ENCODE measurements at places on chromosomes 11 and 22. TPM values are rescaled to one million over a fixed set of nuclear protein-coding genes. Genes with fewer than 3 reads are reported as not detected.

The LINC01488 gene
- not detected for total RNA-seq

The PATZ1 gene
- total RNA-seq = 18.6 TPM

- no peaks in the 10 kb centered on the region for H3K4me1 ChIP-seq
- no peak for DNase-seq
- H3K27me3 ChIP-seq = no peaks in the 10 kb centered on the region
- H3K36me3 ChIP-seq = no peaks in the 10 kb centered on the region
Observed at GRCh38 chr11:30172883-30173311, 57.9 kb upstream of the FSHB start.

The BAIAP2L2 gene
- total RNA-seq = 0.63 TPM

GRCh38 chr22:48076008-48076407, 1313.6 kb downstream of the TBC1D22A start:
- H3K36me3 ChIP-seq = no peaks in the 10 kb centered on the region
- peaks cover 5% of the 10 kb centered on the region for H3K4me1 ChIP-seq
- H3K27ac ChIP-seq = no peak overlapping the region
- H3K4me3 ChIP-seq = no peak overlapping the region
- DNase-seq = no peak

GRCh38 chr11:103112364-103112763, 3.1 kb downstream of the DYNC2H1 start:
- H3K36me3 ChIP-seq = no peaks in the 10 kb centered on the region
- H3K27ac ChIP-seq = no peak overlapping the region
- no peak overlapping the region for H3K4me3 ChIP-seq
- no peaks in the 10 kb centered on the region for H3K27me3 ChIP-seq

DNA sequence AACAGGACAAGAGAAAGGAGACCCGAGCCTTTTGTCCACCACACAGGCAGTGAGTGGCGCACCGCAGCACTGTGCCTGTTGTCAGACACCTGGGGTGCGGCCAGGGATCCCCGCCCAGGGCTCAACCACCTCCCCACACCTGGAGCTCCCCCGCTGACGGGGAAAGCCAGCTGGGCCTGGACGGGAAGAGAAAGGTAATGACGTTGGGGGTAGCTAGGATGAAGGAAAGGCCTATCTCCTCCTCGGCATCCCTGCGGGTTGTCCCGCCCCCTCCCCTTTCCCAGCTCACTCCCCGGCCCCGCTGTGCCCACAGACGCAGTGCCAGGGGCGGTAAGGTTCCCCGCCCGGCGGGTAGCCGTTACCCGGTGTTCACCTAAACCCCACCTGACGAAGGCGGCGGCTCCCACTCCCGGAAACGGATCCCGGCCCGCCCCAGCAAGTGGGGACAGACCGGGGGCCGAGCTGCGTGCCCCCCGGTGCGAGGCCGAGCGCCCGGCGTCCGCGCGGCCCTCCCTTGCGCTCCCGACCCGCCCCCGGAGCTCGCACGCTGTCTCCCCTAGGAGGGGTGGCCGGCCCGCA, 495 bp downstream of the HYOU1 start:
- peak overlapping the region; percentile 95 for H3K4me3 ChIP-seq
- peak; percentile 52 for DNase-seq
- peaks cover 46% of the 10 kb centered on the region for H3K36me3 ChIP-seq
- H3K4me1 ChIP-seq = peaks cover 56% of the 10 kb centered on the region
- no peaks in the 10 kb centered on the region for H3K27me3 ChIP-seq

DNA sequence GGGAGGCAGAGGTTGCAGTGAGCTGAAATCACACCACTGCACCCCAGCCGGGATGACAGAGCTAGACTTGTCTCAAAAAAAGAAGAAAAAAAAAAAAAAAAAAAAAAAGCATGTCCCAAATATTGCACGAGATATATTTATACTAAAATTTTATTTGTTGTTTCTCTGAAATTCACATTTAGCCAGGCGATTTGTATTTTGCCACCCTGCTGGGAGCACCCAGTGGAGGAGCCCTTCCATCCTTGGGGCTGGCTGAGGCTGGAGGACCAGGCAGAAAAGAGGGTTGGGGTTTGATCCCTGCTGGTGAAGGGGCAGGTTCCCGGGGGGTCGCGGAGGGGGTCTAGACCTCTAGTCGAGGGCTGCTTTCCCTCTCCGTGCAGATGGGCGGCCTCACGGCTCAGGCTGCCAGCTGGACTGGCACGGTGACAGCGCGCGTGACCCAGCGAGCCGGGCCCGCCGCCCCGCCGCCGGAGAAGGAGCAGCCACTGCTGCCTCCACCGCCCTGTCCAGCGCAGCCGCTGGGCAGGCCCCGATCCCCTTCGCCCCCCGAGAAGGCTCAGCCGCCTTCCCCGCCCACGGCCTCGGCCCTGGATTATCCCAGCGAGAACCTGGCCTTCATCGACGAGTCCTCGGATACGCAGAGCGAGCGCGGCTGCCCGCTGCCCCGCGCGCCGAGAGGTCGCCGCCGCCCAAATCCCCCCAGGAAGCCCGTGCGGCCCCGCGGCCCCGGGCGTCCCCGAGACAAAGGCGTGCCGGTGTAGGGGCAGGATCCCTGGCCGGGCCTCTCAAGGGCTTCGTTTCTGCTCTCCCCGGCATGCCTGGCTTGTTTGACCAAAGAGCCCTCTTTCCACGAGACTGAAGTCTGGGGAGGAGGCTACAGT, 952 bp upstream of the CATSPERZ start:
- H3K36me3 ChIP-seq = no peaks in the 10 kb centered on the region
- no peak overlapping the region for H3K4me3 ChIP-seq
- H3K4me1 ChIP-seq = peaks cover 32% of the 10 kb centered on the region

- peaks cover 63% of the 10 kb centered on the region for H3K4me1 ChIP-seq
- H3K4me3 ChIP-seq = peak overlapping the region; percentile 72
- peak overlapping the region; percentile 86 for H3K27ac ChIP-seq
- no peaks in the 10 kb centered on the region for H3K27me3 ChIP-seq
Observed at GRCh38 chr11:116931206-116931953, 94.0 kb upstream of the APOA1 start.

- no peak for DNase-seq
- H3K4me3 ChIP-seq = no peak overlapping the region
- no peak overlapping the region for H3K27ac ChIP-seq
- H3K36me3 ChIP-seq = no peaks in the 10 kb centered on the region
- H3K27me3 ChIP-seq = peaks cover 5% of the 10 kb centered on the region
- H3K4me1 ChIP-seq = no peaks in the 10 kb centered on the region
Observed at GRCh38 chr22:30516273-30516672, 10.8 kb upstream of the SEC14L4 start.

DNA sequence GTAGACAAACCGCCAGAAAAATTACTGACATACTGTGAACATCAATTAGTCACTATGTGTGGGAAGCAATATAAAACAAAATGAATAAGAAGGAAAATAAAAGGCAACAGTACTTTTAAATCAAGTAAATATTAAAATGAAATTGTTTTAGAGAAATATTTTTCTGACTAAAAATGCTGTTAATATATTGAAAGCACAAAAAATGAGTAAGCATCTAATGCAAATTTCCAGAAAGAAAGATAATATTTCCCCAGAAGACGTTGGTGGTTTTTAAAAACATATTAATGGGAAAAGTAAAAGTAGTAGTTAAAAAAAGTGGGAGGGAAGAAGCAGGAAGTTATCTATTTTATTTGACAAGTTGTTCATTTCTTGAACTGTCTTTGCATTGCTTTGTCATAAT, 16.5 kb downstream of the XKR3 start:
- no peak overlapping the region for H3K27ac ChIP-seq
- no peaks in the 10 kb centered on the region for H3K36me3 ChIP-seq
- H3K4me3 ChIP-seq = no peak overlapping the region
- H3K4me1 ChIP-seq = no peaks in the 10 kb centered on the region

The ELFN2 gene
- 0.38 TPM for total RNA-seq

DNA sequence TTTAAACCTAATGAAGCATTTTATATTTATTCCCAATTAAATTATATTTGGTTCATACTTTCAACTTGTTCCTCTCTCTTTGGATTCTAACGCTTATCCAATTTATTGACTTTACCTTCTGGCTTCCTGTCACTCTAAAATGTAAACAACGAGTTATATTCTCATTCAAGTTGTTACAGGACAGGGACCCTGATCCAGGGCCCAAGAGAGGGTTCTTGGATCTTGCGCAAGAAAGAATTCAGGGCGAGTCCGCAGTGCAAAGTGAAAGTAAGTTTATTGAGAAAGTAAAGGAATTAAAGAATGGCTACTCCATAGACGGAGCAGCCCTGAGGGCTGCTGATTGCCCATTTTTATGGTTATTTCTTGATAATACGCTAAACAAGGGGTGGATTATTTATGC, 405.6 kb upstream of the API5 start:
- no peak overlapping the region for H3K4me3 ChIP-seq
- no peaks in the 10 kb centered on the region for H3K4me1 ChIP-seq
- no peak for DNase-seq
- no peaks in the 10 kb centered on the region for H3K36me3 ChIP-seq

The IGLL1 gene
- total RNA-seq = 2.3 TPM

The GPR152 gene
- not detected for total RNA-seq

DNA sequence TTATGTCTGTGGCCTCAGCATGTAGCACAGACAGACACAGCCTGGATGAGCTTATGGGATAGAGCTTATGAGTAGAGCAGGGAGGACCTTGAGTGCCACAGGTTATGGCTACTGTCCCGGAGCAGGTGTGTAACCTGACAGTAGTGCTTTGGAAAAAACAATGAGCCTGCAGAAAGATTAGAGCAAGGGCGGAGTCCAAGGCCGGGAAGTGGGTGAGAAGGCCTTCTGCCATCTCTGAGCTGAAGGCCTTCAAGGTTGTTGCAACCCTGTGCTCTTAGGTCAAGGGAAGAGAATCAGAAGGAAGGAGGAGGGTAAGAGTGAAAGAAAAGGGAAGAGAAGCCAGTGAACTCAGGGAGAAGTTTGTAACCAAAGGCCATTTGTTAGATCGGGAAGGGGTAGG, 3.9 kb upstream of the TAGLN start:
- H3K27me3 ChIP-seq = no peaks in the 10 kb centered on the region
- no peak overlapping the region for H3K4me3 ChIP-seq
- H3K4me1 ChIP-seq = peaks cover 6% of the 10 kb centered on the region
- peaks cover 10% of the 10 kb centered on the region for H3K36me3 ChIP-seq
- DNase-seq = no peak

The IGSF9B gene
- 66.2 TPM for total RNA-seq

DNA sequence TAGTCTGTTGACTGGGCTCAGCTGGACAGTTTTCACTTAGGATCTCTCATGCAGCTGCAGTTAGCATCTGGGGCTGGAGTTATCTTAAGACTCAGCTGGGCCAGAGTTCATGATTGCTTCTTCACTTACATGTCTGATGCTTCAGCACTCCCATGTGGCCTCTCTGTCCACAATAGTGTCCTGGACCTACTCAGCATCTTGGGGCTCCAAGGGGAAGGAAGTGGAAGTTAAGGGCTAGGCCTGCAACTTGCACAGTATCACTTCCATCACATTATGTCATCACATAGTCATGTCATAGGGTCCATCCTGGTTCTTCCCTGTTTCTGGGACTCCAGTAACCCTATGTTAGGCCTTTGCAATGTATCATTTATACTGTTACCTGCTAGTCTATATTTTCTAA, 115.9 kb downstream of the C11orf65 start:
- DNase-seq = no peak
- H3K4me1 ChIP-seq = no peaks in the 10 kb centered on the region
- H3K27me3 ChIP-seq = no peaks in the 10 kb centered on the region
- no peak overlapping the region for H3K27ac ChIP-seq
- H3K4me3 ChIP-seq = no peak overlapping the region

DNA sequence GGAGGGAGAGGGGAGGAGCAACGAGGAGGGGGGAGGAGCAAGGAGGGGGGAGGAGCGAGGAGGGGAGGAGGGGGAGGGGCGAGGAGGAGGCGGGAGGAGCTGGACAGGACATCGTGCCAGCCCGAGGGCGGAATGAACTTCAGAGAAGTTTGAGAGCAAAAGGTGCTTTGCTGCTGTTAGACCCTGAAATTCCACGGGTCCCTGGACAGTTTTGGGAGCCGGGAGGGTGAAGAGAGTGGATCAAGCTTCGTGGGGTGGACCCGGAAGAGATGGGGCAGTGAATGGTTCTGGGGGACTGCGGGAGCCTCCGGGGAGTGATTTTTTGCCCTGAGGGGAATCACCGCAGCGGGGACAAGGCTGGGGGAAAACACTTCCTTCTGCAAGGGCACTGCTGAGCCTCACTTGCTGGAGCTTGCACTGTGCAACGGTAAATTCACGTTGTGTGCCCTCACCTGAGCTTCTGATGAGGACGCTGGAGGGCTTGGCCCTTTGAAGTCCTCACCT, 10.7 kb upstream of the NLRP6 start:
- peaks cover 14% of the 10 kb centered on the region for H3K36me3 ChIP-seq
- DNase-seq = peak; percentile 74
- H3K27me3 ChIP-seq = no peaks in the 10 kb centered on the region
- peaks cover 36% of the 10 kb centered on the region for H3K4me1 ChIP-seq
- H3K27ac ChIP-seq = peak overlapping the region; percentile 98

The LIF gene
- total RNA-seq = 94.8 TPM

GRCh38 chr11:120746836-120747609, 235.5 kb downstream of the GRIK4 start:
- H3K36me3 ChIP-seq = no peaks in the 10 kb centered on the region
- no peak overlapping the region for H3K4me3 ChIP-seq
- peaks cover 6% of the 10 kb centered on the region for H3K27me3 ChIP-seq
- no peak for DNase-seq
- H3K27ac ChIP-seq = no peak overlapping the region
- no peaks in the 10 kb centered on the region for H3K4me1 ChIP-seq

DNA sequence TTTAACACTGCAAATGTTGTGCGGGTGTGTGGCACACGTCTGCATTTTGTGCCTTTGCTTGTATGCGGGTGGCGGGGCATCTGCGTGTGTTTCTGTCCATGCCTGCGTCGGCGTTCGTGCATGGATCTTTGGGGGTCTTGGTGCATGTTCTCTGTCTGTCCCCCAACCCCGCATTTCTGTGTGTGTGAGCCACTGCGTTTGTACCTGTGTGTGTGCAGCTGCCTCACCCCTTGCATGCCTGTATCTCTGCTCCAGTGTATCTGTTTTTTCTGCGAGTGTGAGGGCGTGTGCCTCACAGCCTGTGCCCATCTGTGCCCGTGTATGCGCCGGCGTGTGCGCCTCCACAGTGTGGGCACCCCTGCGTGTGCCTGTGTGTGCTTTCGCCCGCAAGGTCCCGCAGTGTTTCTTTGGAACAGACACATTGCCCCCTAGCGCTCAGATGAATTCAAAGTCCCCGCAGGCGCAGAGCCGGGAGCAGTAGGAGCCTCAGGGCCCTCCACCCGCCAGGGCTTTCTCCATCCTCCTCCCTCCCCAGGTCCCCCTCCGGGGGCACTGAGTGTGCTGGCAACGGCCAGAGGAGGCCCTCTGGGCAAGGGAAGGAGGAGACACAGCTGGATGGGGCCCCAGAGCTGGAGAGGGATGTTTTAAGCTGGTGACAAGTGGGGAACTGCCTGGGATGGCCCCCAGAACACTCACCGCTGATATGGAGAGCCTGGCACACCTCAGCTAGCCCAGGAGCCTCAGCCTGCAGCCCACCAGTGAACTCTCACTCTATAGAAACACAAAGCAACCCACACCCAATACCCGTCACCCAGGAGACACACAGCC, 3.1 kb upstream of the MN1 start:
- H3K27me3 ChIP-seq = peaks cover 32% of the 10 kb centered on the region
- no peaks in the 10 kb centered on the region for H3K36me3 ChIP-seq
- no peak overlapping the region for H3K27ac ChIP-seq

The SLC22A12 gene
- not detected for total RNA-seq
